Muscle of leg (tissue), 16 donors: ENCODE measurements at places on chromosomes 5 and 9. TPM values are rescaled to one million over a fixed set of nuclear protein-coding genes. Genes with fewer than 3 reads are reported as not detected.

The IGFBPL1 gene
- 0.84 TPM for total RNA-seq

The ECM2 gene
- 16.0 TPM for total RNA-seq

The SEPTIN8 gene
- total RNA-seq, result 39.2 TPM

The CNTNAP3B gene
- total RNA-seq, result 8.4 TPM
